ENCODE measurements at places on chromosomes 1 and 21. TPM values are rescaled to one million over a fixed set of nuclear protein-coding genes. Genes with fewer than 3 reads are reported as not detected.

- no peak for DNase-seq
Measured at GRCh38 chr1:220182656-220183055, 88.7 kb downstream of the IARS2 start.

GRCh38 chr1:29436181-29436785 lies 200.0 kb downstream of the PTPRU start:
- DNase-seq, result peak; percentile 6

GRCh38 chr1:29397981-29398380 lies 161.7 kb downstream of the PTPRU start:
- DNase-seq, result no peak

DNA sequence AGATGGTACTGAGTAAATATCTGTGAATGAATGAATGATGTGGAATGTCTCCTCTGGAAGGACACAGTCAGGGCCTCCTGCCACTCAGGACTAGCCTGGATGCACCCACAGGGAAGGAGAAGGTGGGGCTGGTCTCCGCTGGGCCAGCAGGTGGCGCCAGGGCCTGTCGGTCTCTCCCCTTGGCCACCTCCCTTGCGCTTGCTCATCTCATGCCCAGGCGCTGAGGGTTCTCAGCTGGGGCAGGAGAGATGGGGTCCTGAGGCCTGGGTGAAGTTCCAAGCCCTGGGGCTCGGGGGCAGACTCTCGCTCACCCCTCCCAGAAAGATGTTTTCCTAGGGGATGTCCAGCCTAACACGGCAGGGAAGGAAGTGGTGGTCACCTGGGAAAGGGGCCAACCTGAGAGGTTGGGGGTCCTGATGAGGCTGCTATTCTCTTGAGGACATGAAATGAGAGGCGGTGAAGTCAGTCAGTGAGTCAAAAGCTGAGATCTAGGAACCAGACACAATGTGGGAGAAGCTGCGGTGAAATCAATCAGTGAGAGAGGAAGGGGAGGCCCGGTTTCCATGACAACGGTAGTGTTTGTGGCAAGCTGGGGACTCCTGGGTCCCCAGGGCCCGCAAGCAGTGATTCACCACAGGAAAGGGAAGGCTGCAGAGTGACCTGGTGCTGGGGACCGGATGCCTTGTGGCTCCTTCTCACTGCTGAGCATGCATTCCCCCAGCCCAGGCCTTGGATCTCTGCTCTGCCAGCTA lies 14.6 kb upstream of the MEX3A start:
- DNase-seq, result peak; percentile 89

GRCh38 chr21:35469498-35469897 lies 420.4 kb upstream of the RUNX1 start:
- no peak for DNase-seq

GRCh38 chr1:171421413-171422020 lies 63.8 kb upstream of the PRRC2C start:
- DNase-seq, result no peak

- no peak for DNase-seq
Measured at GRCh38 chr21:42675403-42675802, 22.0 kb downstream of the PDE9A start.

- no peak for DNase-seq
Measured at GRCh38 chr1:214510477-214510876, 40.9 kb downstream of the PTPN14 start.

Gene IQCC
- total RNA-seq, result 3.5 TPM

GRCh38 chr1:82090104-82090503 lies 289.4 kb downstream of the ADGRL2 start:
- DNase-seq, result no peak

GRCh38 chr1:20883766-20884165 lies 96.7 kb upstream of the HP1BP3 start:
- no peak for DNase-seq

DNA sequence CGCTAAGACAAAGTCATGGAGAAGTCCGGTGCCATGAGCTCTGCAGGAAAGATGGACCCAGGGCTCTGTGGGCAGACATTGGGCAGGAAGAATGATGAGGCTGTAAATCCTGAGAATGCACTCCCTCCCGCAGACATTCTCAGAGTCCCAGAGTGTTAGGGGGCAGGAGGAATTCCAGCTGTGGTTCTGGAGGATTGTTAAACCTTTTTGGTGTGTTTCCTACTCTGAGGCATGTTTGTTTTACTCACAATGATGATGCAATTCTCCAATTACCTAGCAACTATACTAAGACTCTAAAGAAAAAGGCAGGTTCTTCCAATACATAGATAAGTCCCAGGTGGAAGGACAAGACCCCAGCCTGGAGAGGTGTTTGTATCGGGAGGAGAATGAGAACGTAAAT lies 2.8 kb upstream of the CAPN9 start:
- no peak for DNase-seq

GRCh38 chr1:160128636-160129035 lies 13.1 kb downstream of the ATP1A2 start:
- DNase-seq, result no peak

DNA sequence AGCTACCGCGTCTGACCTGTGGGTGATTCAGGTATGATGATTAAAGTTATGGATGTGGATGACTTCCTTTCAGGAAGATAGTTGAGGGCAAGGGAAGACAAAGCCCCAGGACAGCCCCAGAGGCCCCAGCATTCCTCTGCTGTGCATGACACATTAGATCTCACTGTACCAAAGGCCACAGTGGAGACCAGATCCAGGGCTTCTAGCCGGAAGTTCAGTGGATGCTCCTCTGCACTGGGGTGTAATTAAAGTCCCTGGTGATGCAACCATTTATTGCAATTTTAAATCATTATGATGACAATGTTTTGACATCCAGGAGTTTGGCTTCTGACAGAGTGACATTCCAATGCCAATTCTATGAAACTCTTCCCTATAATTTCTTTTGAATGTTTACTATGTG lies 5.0 kb downstream of the C4BPA start:
- DNase-seq, result no peak

- no peak for DNase-seq
Measured at GRCh38 chr1:203114202-203114601, 13.3 kb upstream of the ADORA1 start.

- DNase-seq, result no peak
Measured at GRCh38 chr21:36575306-36575705, 95.4 kb upstream of the CLDN14 start.

DNA sequence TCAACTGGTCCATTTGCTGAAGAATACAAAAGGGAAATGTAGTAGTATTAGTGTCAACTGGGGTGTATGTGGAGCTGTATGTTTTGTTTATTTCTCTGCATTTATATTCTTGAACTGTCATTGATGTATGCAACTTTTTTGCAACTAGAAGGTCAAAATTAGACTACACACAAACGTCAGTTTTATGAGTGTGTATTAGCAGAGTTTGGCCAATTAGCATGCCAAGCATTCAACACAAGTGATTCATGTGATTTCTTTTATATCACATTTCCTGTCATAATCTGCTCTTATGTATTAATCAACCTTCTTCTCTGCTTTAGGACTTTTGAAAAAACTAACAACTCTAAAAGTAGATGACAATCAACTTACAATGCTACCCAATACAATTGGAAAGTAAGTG lies 211.1 kb downstream of the LRRC40 start:
- DNase-seq, result no peak

- DNase-seq, result no peak
Measured at GRCh38 chr1:209483691-209484090, 99.8 kb upstream of the CAMK1G start.

DNA sequence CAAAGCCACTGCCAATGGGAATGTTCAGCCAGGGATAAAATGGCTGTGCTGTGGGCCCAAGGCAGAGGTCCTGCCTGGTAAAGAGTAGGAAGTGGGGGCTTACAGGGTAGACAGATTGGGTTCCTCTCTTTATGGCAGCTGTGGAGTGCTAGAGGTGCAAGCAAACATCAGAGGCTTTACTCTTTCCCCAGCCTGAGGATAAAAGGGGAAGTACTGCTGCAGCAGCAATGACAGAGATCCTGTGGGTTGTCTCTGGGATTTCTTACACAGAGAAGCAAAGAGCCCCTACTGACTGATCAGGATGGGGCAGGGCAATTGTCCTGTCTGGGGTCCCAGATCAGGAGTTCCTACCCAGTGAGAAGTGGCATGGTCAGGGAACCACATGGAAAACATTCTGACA lies 54.2 kb downstream of the DRAM2 start:
- no peak for DNase-seq

Gene RAD54L
- total RNA-seq, result 4.9 TPM

Gene RXFP4
- total RNA-seq, result not detected

- DNase-seq, result no peak
Measured at GRCh38 chr1:52156460-52156859, 14.6 kb downstream of the ZFYVE9 start.

- no peak for DNase-seq
Measured at GRCh38 chr1:117034791-117035290, 25.3 kb upstream of the TTF2 start.

GRCh38 chr1:21863981-21864380 lies 51.9 kb downstream of the LDLRAD2 start:
- no peak for DNase-seq

Gene EFNA4
- total RNA-seq, result 4.8 TPM

Gene OR2AK2
- not detected for total RNA-seq

Gene HSD3B1
- total RNA-seq, result not detected

Gene NBPF11
- 13.4 TPM for total RNA-seq

GRCh38 chr1:86101616-86102015 lies 55.0 kb downstream of the COL24A1 start:
- DNase-seq, result no peak

- no peak for DNase-seq
Measured at GRCh38 chr1:160020196-160020595, 11.6 kb downstream of the PIGM start.

Measured in breast epithelium (tissue), 4 donors.